HEK293T (cell line): ENCODE measurements at places on chromosomes 4 and X.

GRCh38 chr4:174198828-174199227 is 84.6 kb downstream of the FBXO8 start:
- peak; percentile 28 for DNase-seq

DNA sequence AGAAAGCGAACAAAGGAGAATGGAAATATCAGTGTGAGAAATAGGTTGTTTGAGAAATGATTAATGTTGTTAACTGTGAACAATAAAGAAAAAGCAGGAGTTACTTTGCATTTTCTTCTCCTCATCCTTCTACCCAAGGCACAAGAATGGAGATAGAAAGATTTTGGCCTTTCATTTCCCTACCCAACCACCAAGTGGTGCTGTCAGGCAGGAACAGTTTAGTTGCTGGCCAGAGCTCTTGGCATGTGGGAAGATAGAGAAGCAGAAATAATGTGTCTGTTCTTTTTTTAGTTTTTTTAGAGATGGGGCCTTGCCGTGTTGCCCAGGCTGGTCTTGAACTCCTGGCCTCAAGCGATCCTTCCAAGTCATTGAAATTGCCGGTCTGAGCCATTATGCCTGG is 12.8 kb downstream of the HOPX start:
- no peak for DNase-seq

DNA sequence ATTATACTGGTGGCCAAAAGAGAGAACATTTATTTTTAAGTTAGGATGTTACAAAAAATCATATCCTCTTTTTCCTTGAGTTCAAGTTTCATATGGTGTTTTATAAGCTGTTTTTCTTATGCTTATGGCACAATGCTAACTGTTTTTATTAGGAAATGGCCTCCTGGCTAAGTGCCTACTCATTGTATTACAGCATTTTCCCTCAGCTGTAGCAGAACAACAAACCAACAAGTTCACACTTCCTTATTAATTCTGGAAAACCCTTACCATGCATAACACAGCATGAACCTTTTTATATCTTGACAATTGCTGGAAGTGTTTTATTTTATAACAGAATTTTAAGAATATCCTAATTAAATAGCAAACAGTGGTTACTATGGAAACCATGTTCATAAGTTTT is 165.8 kb downstream of the GASK1B start:
- no peak for DNase-seq

GRCh38 chr4:142120921-142121320 is 484.5 kb downstream of the IL15 start:
- DNase-seq, result no peak

- no peak for DNase-seq
Measured at GRCh38 chrX:39513836-39514235, 583.9 kb downstream of the BCOR start.

DNA sequence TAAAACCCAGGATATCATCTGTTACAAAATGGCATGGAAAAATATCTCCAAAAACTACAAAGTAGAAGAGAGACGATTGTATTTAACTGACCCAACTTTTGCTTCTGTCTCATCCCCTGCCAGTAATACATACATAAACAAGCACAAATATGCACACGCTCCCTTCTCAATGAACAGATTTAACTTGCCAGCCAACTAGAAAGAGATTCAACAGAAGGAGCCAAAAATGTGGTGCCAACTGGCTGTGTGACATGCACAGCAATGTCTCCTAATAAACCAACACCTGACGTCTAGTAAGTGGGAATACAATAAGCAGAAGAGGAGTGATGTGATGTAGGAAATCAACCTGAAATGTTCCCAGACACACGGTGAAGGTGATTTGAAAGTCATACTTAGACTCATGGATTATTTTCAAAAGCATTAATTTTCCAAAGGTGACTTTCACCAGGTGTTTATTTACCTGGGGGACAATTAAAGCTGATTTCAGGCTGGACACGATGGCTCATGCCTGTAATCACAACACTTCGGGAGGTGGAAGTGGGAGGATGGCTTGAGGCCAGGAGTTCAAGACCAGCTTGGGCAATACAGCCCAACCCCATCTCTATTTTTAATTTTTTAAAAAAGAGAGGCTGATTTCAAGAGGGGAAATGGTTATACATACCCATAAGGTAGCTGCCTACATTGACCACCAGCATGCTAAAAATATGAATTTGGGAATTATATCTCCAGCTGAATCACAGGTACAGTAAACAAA is 33.7 kb downstream of the SH3RF1 start:
- DNase-seq, result no peak

DNA sequence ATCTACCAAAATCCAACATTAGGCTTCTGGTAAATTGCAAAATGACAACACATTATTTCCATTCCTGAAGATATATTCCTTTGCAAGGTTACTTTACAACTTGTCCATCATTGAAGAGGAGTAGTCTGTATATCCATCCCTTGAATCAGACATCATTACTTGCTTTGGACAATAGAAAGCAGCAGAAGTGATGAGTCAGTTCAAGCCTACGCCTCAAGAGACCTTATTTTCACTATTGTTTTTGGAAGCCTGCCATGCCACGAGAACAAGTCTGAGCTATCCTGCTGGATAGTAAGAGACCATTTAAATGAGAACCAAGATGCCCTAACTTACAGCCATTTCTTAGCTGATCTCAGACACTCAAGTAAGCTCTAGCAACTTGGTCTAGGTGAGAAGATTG is 246.0 kb upstream of the HHIP start:
- no peak for DNase-seq

DNA sequence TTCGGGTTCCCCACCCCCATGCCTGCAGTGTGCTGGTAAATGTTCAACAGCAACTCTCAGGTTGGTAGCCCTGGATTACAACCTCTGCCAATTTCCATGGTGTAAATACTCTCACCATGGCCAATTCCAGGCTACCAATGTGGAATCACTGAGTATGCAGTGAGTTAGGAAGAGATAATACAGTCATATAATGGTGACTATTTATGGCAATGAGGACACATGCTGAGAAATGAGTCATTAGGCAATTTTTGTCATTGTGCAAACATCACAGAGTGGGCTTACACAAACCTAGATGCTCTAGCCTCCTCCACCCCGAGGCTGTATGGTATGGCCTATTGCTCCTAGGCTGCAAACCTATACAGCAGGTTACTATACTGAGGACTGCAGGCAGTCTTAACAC is 4.6 kb upstream of the CLDN24 start:
- no peak for DNase-seq

DNA sequence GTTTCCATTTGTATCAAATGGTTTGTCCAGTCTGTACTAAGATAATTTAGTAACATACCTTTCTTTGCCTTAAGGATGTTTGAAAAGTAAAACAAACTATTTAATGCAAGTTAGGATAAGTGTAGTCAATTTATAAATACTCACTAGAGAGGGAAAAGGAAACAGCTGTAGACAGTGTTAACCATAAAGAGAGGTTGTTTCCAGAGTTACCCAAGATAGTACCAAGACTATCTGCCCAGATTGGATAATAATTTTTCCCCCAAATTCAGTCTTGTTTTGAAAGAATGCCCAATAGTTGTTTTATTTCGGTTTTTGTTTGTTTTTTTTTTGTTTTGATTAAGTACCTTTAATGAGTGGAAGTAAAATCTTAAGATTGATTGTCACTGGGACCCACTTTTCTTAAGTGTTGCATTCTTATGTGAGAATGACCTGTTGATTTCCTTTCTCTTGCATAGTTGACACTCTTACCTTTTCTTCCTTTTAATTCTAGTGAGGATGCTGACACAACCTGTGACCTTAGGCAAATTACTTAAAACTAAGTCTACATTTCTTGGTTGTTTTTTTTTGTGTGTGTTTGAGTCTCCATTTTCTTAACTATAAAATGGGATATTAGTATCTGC is 12.8 kb downstream of the AFF1 start:
- no peak for DNase-seq

DNA sequence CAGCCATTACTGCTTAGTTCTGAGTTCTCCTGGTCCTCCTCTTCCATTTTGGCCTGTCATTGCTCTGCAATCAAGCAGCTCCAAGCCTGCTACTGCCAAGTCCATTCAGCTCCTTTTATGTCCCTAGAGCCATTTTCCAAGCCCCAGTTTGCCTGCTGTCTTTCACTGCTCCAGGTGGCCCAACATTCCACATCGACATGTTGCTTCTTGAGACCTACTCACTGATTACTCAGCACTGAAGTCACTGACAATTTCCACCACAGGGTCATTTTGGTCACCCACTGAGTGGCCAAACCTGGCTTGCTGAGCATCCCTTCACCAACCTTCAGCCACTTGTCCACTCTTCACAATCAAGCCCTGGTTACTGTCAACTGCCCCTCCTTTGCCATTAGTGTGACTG is 27.2 kb downstream of the LRIT3 start:
- DNase-seq, result no peak
